ENCODE measurements at places on chromosomes 11 and 22.

- peak; percentile 76 for DNase-seq
These were observed 25.1 kb upstream of the RELT start for GRCh38 chr11:73350908-73351636.

GRCh38 chr22:45007391-45008185 is 2.2 kb downstream of the PHF21B start:
- DNase-seq = no peak

DNA sequence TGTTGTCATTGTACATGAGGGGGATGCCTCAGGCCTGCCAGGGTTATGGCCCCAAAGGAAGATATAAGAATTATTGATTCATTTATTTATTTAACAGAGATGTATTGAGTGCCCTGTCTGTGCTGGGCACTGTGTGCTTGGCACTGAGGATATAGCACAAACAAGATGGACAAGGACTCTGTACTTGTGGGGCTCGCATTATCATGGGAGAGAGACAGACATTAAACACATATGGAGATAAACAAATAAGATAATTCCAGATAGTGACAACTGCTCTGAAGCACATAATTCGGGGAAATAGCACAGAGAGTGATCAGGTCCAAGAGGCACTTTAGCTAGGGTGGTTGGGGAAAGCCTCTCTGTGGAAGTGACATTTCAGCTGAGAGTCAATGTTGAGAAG is 119.8 kb upstream of the ARHGAP20 start:
- DNase-seq = no peak

DNA sequence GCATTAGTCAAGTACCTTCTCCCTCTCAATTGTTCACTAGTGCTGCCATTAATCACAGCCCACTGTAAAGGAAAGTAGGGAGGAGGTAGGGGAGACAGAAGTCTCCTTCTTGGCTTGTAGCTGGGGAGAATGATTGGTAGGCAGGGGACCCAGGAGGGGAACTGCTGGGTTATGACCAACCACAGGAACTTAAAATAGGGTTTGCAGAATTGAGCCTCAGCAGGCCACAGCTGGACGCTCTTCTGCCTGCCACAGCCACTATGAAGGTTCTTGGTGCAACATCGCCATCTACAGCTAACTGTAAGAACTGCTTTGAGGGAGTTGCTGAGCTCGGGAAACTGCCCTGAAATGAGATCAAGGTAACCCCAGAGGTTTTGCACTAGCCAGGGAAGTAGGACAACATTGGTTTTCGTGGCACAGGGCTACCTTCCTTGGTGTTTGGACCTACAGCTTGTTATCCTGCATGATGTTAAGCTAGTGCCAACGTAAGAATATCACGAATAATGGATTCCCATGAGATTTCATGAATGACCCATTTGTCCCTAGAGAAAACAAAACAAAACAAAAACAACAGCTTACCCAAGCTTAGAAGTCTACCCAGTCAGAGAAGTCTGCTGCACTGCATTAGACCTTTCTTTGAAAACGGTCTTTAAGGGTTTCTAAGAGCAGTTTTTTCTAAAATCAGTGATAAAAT is 787.1 kb upstream of the API5 start:
- DNase-seq = no peak

GRCh38 chr11:7967097-7967496 is 1.9 kb upstream of the NLRP10 start:
- DNase-seq = no peak

- no peak for DNase-seq
These were observed 53.9 kb upstream of the PHOX2A start for GRCh38 chr11:72297828-72298227.

GRCh38 chr11:119788911-119789560 is 60.0 kb upstream of the NECTIN1 start:
- DNase-seq = no peak

DNA sequence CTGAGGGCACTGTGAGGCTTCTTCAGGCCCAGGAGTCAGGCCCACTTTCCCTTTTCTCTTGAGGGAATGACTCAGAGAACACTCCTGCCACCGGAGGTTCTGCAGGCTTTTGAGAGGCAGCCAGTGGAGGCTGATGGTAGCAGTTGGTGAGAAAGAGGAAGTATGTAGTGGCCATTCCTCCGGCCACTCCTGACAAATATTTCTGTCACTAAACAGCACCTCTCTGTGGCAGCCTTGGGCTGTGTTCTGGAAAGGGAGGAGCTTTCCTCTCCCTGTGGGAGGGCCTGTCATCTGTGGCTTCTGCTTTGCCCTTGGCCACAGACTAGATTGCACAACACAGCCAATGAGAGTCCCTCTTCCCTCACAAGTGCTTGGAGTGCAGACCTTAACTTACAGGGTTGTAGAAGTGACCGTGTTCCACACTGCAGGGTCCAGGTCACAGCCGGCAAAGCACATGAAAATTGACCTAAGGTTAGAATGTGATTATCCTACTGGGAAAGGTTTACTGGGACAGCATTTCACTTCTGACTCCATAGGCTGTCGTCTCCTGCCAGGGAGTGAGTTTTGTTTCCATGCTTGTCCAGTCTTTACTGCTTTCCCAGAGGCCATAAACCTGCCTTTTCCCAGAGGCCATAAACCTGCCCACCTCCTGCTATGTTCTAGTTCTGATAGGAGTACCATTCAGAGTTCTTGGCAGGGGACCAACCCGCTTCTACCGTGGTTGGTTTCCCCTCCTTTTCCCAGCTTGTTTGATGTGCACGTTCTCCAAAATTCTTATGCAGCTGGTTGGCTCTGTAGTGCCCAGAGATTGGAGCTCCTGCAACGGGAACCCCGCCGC is 33.3 kb downstream of the MARK2 start:
- DNase-seq = peak; percentile 93

DNA sequence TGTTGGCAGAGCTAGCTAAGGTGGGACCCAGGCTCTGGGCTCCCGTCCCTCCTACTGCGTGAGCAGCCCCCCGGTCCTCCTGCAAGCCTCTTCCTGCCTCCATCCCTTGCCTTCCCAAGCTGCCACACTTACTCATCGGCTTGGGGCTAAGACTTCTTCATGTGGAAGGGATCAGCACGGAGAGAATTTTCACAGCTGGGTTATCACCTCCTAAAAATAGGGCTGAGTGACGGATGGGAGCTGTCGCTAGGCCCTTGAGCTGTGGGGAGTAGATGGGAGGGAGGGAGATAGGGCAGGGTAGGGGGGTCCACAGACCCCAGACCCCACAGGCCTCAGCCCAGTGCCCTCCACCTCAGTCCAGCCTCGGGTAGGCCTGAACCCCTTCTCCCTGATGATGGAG is 41.0 kb downstream of the FLRT1 start:
- no peak for DNase-seq

DNA sequence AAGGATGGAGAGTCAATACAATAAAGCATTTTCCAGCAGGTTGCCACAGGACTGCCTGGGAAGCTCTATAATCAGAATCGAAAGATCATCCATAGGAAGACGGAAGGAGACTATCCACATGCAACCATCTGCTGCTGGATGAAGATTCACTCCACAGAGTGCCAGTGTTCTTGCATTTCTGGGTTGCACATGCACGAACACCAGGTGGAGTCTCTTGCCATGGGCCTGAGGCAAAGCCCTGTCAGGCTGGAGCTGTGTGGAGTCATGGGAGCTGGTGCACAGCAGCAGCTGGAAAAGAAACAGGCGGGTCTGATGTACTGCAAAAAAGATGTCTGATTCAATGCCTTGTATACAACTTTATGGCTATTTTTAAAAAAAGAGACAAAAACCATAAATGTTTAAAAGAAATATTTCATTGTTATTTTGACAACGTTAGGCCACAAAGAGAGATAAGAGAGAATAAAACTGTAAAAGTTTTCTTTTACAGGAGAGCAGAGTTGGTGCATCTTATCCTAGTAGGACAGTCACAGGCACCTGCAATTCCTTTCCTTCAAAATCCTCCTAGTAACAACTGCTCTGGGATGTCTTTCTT is 12.9 kb upstream of the FAT3 start:
- DNase-seq = no peak

GRCh38 chr11:27409049-27409448 is 46.0 kb upstream of the CCDC34 start:
- DNase-seq = no peak

DNA sequence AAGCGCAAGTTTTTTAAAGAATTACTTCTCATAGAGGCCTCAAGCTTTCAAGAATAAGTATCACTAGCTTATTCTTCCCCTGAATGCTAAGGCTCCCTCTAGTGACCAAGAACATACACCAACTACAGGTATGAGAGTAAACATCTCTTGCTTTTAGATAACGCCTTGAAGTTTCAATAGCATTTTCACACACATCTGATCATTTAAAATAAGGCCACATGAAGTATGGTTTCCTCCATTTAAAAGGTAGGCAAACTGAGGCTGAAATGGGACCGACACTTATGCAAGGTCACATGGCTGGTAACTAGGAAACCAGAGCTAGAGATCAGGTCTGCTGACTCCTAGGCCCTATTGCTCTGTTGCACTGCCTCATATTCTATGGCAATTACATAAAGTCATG is 66.5 kb downstream of the CCDC34 start:
- DNase-seq = peak; percentile 52

GRCh38 chr11:61112575-61112974 is 10.3 kb downstream of the CD5 start:
- DNase-seq = no peak

Measured in fibroblast of gingiva (primary cell).